ENCODE measurements at places on chromosomes 16 and 17.

GRCh38 chr16:70711211-70712031 is 25.6 kb upstream of the MTSS2 start:
- no peak for DNase-seq

DNA sequence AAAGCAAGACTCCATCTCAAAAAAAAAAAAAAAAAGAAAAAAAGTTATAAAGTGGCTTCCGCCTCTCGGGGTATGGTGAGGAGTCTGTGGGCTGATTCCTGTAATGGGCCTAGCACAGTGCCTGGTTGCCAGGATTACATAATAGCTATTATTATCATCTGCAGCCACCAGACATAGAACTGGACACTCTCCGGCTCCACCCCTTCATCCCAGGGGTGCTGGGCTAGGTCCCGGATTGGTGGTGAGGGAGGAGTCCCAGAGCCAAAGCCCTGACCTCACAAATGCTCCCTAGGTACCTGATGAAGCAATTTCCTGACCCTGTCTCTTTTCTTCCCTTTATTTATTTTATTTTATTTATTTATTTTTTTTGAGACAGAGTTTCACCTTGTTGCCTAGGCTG is 11.6 kb upstream of the ADGRG1 start:
- DNase-seq = no peak

- no peak for DNase-seq
Observed at GRCh38 chr17:47804461-47804860, 17.1 kb downstream of the OSBPL7 start.

- DNase-seq = no peak
Observed at GRCh38 chr17:66210208-66210574, 18.3 kb upstream of the CEP112 start.

- DNase-seq = no peak
Observed at GRCh38 chr17:17420082-17420481, 56.7 kb upstream of the MED9 start.

GRCh38 chr16:71421911-71422310 is 19.9 kb downstream of the TLE7 start:
- DNase-seq = peak; percentile 20

DNA sequence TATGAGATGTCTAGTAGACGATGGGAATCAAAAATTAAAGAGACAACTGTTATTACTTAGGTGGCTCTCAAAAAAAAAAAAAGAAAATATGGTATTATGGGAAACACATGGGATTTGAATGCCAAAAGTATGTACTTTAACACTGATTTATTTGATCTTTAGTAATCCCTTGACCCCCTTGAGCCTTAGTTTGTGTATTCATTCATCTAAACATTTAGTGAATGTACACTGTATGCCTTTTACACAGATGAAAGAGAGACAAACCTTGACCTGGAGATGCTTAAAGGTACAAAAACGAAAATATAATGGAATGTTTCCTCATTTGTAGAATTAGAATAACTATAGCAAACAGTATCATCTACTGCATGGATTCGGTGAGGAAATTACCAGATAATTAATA is 38.6 kb upstream of the NETO2 start:
- DNase-seq = no peak

DNA sequence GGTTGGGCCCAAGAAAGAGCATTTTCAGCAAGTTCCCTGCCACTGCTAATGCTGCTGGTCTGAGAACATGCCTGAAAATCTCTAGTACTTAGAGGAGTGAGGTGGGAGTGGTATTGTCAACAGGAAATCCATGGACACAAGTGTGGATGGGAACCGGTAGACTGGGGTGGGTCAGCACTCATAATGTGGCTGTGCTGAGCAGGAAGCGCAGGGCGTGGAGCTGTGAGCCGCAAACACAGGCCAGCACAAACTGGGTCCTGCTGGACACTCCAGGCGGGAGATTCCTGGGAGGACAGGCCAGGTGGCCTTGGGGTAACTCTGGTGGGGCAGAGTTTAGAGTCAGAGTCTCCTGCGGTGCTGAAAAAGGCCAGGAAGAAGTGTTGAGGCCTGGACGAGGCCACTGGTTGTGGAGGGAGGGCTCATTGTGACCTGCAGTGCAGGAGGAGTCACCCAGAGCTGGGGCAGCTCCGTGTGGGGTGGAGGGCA is 62.6 kb downstream of the BANP start:
- no peak for DNase-seq

Data from activated T-helper 1 cell treated with anti-CD3 and anti-CD28 coated beads, Interleukin-12 subunit alpha, Interleukin-12 subunit beta, Interleukin-2, Interleukin-4 antibody, amounts not matched to agents 30 ng/mL and 10 ng/mL and 1 ng/mL, durations not matched to agents 14 hours and 24 hours and 36 hours (primary cell).